Colonic mucosa (tissue), 4 donors: ENCODE measurements at places on chromosomes 6 and 20.

DNA sequence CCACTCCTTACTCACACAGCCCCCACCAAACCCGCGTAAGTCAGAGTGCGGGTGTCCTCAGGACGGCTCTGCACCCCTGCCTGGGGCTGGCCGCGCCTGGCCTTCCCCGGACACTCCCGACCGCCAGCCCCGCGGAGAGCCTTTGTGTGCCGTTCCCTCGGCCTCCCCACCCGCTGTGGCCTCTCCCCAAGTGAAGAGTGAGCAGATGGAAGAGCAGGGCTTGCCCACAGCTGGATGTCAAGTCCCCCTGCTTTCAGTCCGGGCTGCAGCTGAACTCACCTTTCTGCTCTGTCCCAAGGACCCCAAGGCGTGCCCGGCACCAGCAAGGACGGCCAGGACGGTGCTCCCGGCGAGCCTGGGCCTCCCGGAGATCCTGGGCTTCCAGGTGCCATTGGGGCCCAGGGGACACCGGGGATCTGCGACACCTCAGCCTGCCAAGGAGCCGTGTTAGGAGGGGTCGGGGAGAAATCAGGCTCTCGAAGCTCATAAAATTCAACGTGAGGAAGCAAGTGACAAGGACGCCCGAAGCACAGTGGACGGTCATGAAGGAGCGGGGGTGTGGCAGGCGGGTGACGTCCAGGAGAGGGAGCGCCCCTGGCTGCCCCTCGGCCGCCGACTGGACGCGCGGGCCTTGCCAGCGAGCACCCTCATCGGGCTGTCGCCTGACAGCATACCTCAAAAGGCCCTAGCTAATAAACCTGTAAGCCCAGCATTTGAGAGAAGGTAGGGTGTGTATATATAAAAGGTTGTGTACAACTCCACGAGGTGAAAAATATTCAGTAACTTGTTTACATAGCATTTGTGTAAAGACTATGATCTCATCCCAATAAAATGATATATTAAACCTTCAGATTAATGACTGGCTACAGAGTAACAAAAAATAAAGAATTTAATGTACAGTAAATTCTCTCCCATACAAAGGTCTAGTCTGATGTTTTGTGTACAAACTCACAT, 21.1 kb downstream of the TCFL5 start:
- DNase-seq: peak; percentile 45

DNA sequence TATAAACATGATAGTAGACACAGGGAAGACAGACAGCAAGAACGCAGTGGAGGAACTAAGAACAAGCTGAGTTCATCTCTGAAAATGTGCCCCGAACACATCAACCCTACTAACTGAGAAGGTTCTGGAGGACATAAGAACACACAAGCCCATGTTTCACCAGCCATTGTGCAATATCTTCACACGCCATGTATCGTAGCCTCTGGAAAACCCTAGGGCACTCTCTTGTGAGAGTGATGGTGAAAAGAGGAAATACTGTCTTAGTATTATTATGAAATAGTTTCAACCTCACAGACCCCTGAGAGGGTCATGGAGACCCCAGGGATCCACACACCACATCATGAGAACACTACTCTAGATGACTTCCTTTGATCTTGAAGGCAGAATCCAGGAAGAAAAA, 26.1 kb upstream of the FOXF2 start:
- no peak for DNase-seq

GRCh38 chr6:11386323-11386722, 151.2 kb upstream of the TMEM170B start:
- no peak for DNase-seq

GRCh38 chr6:84707171-84707570, 57.2 kb downstream of the TBX18 start:
- no peak for DNase-seq

DNA sequence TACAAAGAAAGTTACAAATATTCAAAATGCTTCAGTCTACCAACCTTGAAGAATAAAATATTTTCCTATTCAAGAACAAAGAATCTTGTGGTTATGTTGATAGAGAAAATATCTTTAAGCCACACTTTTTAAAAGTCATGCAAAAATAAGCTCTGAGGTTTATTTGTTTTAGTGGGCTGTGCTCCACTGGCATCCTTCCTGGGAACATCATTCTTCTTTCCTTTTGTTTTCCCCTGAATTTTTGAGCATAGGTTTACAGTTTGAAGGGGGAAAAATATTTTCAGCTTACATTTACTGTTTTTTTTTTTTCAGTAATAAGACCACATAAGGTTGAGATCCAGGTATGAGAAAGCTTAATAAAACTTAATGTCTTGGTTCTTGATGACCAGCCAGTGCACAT, 72.0 kb upstream of the BACH2 start:
- DNase-seq: no peak

DNA sequence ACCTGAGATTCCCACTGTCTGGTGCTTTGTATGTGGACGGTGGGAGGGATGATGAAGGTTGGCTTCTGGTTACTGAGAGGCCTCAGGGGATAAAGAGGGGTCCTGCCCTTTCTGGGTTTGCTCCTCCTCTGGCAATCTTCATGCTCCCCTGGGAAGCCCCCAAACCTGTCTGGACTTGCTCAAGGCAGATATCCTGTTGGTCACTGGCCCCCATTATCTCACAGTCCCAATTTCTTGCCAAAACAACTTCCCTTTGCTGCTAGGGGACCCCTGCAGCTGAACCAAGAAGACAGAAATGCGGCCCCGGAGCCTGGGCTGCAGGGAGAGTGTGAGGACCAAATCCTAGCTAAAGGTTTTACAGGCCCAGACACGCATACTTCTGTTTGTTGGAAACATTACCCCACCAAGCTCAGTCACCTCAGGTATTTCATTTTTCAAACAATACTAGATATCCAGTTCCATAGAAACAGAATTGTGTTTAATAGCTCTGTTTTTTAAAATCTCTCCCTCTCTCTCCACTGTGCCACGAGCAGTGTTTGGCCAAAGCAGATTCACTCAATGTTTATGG, 63.4 kb upstream of the MRPS10 start:
- DNase-seq: no peak

DNA sequence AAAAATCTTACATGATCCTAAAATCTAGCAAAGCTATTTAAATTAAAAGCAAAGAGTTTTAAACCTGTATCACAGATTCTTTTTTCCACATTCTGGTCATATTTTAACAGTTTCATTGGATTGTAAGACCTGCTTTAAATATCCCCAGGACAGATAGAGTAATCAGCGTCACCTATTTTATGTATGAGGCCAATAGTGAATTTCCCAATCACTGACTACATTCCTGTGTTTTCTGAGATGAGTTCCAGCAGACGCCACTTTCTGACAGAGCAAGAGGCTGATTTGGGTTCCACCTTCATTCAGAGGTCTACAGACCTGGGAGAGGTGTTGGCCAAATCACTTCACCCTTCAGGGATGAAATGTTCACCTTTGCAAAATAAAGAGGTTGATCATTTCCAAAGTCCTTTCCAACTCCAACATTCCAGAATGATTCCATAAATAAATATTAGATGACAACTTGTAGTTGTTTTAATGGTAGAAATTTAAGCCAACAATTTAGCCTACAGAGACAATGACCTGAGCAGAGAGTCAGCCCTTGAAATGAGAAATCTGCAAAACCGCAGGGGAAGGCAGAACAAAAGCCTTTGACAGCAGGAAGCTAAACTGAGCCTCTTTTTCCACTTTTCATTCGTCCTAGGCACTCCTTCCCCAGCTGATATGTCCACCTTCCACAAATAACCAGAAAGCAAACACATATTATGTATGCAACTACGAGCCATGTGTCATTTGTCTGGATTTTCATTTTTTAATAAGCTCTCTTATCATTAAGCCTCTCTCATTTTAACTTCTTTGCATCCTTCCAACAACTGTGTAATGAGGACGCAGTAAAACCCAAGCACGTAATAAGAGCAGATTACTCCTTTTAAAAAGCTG, 105.2 kb downstream of the TFAP2A start:
- DNase-seq: no peak

- no peak for DNase-seq
Measured at GRCh38 chr20:20555838-20556237, 156.6 kb downstream of the RALGAPA2 start.

DNA sequence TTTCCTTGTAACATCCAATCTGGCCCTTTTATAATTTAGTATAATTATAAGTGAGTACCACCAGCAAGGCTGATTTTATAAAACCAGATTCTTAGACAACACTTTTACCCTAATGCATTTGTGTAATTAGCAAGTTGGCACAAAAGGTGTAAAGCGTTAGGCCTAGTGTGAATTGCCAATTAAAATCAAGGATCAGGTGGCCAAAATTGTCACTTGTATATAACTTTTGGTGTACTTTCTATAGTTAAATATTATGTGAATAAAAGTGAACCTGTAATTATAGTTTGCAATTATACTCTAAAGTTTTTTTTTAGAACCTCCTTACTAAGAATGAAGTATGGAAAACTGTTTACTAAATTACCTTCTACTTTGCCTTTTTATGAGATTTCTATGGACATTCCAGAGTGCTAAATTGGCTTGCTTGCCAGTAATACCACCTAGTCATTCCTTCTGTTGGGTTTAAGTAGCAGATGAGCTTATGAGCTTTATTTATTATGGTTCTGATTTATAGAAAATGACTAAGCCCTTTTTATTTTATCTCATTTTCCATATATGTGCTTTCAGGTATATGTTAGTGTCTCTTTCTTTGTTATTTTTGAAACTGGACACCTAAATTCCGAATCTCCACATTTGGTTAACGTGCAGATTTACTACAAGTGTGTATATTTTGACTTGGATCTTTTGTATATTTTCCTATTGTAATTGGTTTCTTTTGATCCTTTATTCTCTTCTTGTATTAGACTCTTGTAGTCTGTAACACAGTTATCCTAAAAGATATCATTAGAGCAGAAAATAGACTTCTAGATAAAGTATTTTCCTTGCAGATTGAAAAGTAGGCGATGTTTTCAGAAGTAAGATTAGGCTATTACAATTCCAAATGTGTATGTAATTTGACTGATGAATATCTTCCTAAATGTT, 3.9 kb downstream of the STXBP5 start:
- no peak for DNase-seq

DNA sequence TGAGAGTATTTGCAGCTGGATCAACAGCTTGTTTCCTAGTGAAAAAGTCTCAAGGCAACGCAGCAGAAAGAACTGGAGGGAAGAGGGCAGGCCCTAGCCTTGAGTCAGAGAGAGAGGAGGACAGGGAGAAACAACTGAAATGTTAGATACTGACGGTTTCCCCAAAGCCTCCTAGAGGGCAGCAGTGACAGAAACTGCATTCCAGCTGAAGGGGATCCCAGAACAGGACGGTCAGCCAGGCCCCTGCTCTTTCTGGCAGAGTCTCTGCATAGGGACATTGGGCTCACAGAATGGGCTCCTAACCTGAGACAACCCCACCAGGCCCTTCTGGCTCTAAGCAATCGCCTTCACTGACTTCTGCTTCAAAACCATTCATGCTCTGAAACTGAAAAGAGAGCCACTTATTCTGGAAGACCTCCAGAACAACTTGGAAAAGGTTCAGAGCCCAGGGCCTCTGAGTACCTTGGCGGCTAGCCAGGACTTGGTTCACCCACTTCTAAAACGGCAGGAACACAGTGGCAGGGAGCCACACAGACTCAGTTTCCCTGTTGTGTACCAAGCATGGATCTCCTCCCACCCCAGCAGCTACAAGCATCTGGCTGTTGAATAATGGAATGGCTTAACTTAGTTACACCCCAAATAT, 72.9 kb downstream of the PSMB1 start:
- no peak for DNase-seq

- DNase-seq: no peak
Measured at GRCh38 chr20:58133020-58133808, 95.2 kb downstream of the ANKRD60 start.

- no peak for DNase-seq
Measured at GRCh38 chr6:73362358-73362757, at the start of gene KHDC3L. KHDC3L (plus strand) TSS chr6:73362658; CDS start chr6:73362730, 72 bp downstream.

GRCh38 chr6:31687860-31688693, 7.2 kb upstream of the LY6G5C start:
- no peak for DNase-seq

DNA sequence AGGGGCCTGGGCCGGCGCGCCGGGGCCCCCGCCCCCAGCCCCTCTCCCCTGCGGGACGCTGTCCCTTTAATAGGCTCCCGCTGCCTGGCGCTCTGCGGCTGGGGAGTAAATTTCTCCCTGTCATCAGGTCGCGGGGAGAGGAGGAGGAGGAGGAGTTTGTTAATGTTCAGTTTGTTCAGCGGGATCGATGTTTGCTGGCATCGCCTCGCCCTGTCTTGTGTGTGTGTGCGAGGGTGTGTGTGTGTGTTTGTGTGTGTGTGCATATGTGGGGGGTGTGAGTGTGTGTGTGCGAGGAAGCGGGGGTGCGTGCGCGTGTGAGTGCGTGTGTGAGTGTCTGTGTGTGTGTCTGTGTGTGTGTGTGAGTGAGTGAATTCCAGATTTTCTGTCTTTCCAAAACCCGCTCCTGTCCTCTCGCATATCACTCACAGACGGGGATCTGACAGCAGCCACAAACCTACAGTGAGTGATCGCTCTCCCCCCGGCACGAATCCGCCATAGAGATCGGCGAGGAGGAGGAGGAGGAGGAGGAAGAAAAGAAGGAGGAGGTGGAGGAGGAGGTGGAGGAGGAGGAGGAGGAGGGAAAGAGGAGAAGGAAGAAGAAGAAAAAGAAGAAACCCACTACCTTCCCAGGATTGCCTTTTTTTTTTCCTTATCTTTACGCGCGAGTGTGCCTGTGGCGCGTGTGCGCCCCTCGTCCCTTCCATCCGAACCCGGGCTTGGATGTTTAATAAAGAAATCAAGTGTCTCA, at the start of gene TSHZ2:
Gene TSHZ2, plus strand, starts transcription at position 169 of the 748 bp plus-strand sequence. CDS start 936 bp downstream, outside the sequence.
- peak; percentile 19 for DNase-seq

GRCh38 chr20:15195378-15195777, 858.0 kb upstream of the FLRT3 start:
- no peak for DNase-seq

DNA sequence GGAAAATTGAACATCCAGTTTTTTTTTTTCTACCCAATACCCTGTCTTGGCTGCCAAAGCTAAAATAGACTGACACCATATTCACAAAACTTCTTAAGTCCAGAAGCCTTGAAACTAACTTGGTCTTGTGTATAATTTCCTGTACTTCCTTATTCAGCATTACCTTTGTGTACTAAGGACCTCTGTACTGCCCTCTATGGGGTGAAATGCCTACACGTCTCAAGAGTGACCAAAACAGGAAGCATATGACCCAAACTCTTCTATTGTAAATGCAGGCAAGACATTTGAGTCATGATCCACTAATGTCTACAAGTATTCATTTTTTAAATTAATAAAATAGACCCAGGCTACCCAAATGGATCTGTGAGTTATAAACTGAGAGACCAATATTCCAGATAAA, 50.4 kb downstream of the HMGCLL1 start:
- DNase-seq: peak; percentile 18
